ENCODE measurements at places on chromosomes 11 and 22.

DNA sequence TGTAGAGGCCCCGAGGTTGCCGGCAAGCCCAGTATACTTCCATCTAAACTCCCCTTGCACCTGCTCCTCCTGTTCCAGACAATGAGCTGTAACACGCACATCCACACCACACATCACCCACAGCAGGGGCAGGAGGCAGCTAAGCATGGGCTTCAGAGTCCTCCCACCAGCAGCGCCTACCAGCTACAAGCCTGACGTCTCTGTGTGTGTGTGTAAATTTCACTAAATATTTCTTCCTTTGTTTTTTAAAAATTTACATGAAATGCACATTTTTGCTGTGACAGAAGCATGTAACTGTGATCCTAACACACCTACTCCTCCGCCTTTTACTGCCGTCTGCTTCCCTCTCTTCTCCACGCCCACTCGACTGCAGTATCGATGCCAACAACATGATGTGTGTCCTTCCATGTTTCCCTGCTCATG is 29.4 kb upstream of the PACSIN2 start:
- DNase-seq: no peak

DNA sequence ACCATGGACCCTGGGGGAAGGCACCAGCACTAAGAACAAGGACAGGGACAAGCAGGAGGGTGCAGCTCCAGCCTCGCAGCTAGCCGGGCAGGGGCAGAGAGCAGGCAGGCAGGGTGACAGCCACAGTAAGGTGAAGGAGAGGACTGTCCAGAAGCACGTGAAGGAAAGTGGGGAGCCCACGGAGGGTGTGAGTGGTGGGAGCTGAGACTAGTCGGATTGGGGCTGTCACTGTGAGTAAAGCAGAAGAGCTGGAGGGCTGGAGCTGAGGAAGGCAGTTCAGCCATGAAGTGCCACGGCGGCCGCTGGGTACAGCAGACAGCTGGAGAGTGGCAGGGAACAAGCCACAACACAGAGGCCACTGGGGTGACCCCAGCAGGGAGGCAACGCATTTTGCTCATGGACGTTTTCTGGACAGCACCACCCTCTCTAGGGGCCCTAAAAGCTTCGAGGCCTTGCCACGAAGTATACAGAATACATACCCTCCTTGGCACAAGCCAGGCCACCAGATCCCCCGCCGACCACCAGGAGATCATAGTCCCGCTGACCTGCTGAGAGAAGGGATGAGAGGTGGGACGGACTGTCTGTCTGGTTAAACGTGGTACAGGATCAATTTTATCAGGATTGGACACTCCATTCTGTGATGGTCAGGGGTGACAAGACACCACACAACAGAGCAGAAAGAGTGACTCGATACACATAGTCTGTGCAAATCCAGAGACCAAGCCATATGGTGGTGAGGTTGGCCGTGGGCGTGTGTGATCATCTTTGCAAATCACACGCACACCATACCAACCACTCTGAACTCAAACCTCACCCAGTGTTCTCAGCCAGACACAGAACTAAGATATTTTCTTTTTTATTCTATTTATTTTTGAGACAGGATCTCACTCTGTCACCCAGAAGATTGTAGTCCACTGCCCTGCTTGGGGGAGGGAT is 10.8 kb upstream of the COMT start:
- DNase-seq: no peak

DNA sequence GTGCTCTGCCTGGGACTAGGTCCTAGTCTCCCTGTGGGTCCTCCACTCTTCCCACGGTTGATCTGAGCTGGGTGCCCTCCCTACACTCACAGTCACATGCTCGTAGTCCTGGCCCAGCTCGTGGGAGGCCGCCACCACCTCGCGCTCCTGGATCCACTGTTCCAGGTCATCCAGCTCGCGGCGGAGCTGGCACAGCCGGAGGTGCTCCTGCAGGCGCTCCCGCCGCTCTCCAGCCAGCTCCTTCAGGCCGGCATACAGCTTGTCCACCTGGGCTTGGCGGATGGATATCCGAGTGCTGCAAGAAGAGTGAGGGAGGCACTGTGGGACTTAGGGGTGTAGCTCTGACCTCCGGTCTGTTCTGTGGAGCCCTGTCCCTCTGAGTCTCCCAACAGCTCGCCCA is 14.8 kb upstream of the RBM4B start:
- DNase-seq: no peak

- DNase-seq: no peak
Observed at GRCh38 chr11:12909879-12910278, 99.2 kb upstream of the RASSF10 start.

DNA sequence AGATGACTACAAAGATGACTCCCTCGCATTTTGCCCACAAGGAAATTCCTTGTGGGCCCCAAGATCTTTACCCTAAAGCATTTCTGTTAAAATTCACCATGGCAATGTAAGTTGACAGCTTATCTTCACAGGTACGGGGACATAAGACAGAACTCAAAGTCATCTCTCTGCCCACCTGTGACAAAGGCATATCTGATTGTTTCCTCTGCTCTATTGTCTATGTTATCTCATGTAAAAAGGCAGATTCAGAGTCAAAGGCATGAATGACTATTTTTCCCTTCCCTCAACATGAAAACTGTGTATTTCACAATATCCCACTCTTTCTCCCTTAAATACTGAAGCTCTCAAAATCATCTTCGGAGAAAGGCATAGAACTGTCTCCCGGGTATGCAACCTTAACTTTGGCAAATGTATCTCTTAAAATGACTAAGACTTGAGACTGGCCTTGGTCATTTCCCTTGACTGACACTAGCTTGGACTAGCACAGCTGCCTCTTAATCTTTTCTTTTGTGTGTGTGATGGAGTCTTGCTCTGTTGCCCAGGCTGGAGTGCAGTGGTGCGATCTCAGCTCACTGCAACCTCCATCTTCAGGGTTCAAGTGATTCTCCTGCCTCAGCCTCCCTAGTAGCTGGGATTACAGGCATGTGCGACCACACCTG is 103.2 kb downstream of the MICAL3 start:
- no peak for DNase-seq

GRCh38 chr11:102223859-102224258 is 93.4 kb upstream of the BIRC3 start:
- DNase-seq: no peak

GRCh38 chr11:36372101-36372771 is 76.1 kb downstream of the PRR5L start:
- DNase-seq: no peak

GRCh38 chr11:4644233-4644632 is 451 bp downstream of the OR51E1 start:
- DNase-seq: no peak

DNA sequence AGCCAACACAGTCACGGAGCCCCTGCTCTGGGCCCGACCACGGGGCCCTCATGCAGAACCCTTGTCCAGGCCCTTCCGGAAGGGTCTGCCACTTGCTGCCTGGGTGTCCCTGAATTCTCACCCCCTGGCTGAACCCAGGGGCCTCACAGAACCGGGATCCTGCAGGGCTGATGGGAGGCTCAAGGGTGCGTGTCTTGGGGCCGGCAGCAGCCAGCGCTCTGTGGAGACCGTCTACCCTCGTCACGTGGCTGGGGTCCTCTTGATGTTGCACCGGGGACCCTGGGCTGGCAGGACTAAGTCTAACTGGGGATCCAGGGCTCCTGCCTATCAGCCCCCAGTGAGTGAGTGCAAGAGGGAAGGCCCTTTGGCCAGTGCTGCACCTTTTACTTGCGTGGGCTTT is 19.3 kb upstream of the CCDC188 start:
- no peak for DNase-seq

DNA sequence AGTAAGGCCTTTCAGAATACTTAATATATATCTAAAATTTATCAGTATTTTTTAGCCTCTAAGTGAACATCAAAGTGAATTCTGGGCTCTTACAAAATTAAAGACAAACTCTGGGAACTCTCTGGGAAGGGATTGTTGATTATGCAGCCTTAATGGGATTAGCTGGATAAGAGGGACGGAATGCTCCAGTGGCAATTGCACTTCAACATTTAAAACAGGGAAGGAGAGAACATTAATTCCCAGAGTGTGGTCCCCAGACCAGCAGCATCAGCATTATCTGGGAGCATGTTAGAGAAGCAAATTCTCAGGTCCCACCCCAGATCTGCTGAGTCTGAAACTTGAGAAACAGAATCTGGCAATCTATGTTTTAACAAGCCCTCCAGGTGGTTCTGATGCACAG is 46.5 kb downstream of the POLD3 start:
- no peak for DNase-seq

- DNase-seq: no peak
Observed at GRCh38 chr11:14971865-14972580, at the start of gene CALCA. Gene CALCA, minus strand, starts transcription at chr11:14972351. Its CDS starts 1,159 bp downstream, at chr11:14971192.

GRCh38 chr22:50009251-50009650 is 3.3 kb downstream of the IL17REL start:
- no peak for DNase-seq

GRCh38 chr11:8749202-8749601 is 66.6 kb downstream of the RPL27A start:
- no peak for DNase-seq

DNA sequence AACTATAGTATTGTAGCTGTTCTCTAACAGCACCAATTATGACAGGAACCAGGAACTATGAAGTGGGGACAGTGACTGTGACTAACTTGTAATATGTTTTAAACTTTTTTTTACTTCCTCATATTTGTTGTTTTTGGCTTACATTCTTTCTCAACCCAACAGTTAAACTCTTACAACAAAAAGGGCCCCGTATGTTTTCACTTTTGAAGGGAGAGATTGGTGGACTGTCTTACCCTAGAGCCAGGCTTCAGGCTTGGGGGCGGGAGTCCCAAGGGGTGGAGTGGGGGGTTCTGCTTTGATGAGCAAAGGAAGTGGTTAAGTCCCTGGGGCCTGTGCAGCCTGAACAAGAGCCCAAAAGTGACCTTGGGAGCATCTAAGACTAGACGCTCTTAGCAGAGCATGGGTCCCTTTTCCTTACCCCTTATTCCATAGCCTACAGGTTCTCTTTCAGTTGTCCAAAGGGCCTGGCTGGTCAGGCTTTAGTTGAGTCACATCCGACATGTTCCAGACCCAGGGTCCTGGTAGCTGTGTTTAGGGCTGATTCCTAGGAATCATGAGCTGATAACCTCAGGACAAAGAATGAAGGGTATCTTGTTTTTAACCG is 38.8 kb downstream of the STIM1 start:
- no peak for DNase-seq

DNA sequence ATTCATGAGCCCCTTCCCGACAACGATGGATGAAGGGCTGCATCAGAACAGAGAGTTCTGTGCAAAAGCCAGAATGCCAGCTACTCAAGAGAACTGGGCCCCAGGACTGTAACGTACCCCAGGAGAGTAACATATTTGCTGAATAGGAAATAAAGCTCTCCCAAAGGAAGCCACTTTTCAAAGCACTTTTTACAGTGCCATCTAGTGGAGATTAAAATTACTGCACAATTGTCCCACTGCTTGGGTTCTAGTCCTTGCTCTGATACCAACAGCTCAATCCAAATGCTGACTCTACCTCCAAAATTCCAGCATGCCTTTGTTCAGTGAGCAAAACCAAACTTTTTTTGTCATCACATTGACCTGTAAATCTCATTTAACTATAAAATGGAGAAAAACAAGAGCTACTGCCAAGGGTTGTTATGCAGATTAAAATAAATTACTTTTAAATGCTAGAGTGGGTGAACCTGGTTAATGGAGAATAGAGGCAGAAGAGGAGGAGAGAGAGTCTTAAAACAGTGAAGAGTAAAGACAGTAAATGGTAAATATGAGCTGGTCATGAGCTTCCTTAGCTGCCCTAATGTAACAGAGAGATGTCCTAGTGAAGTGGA is 87.6 kb upstream of the FSHB start:
- DNase-seq: peak; percentile 11

DNA sequence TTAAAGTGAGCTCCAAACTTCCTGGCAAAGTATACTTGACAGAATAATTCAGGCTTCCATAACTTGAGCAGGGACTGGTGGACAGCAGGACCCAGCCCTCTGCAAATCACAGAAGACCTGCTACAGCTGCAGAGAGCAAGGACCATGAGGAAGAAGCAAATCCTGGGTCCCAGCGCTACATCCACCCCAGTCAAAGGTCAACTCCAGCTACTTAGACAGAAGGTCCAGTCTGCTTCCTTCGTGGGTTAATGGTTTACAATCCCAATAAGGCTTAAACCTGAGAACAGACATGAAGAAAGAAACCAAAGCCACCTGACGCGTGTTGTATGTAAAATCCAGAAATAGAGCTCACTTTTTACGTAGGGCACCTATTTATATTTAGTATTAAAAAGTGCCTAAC is 57.7 kb downstream of the SHANK2 start:
- DNase-seq: no peak

DNA sequence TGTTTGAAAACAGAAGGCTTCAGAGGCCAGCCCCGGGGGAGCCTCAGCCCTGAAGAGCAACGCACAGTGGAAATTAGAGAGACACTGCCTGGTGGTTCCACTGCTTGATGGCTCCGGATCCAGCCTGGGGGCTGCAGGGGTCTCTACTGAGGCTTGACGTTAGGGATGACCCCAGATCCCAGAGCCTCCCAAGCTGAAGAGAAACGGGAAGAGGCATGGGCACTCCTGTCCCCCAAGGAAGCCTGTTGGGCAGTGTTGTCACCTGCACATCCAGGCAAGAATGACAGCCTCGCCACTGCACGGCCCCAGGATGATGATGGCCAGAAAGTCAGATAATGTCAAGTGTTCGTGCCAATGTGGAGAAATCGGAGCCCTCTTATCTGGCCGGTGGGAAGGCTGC is 56.8 kb upstream of the FGF3 start:
- no peak for DNase-seq

GRCh38 chr11:95465887-95466286 is 234.9 kb upstream of the SESN3 start:
- no peak for DNase-seq

DNA sequence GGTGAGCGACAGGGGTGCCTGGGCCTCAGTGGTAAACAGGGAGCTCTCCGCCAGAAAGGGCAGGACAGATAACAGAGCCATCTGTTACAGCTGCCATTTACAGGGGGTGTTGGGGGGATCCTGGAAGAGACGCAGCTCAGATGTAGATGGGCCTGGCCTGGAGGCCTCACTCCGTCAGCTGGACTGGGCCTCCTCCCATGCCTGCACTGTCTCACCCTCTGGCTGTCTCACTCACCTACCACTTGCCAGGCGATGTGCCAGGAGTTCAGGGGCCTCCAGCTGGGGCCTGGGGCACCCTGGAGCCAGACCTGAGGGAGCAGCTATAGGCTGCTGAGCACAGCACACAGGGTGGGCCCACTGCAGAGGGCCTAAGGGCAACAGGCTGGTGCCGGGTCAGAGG is 16.3 kb upstream of the SUSD2 start:
- no peak for DNase-seq

- DNase-seq: no peak
Observed at GRCh38 chr11:76335842-76336241, 45.1 kb downstream of the THAP12 start.

GRCh38 chr11:35363246-35363801 is 56.0 kb downstream of the SLC1A2 start:
- DNase-seq: no peak

- DNase-seq: no peak
Observed at GRCh38 chr11:83070731-83071566, 748 bp downstream of the RAB30 start.

Measured in NCI-H774 (cell line).